ENCODE measurements at places on chromosomes 4 and X.

DNA sequence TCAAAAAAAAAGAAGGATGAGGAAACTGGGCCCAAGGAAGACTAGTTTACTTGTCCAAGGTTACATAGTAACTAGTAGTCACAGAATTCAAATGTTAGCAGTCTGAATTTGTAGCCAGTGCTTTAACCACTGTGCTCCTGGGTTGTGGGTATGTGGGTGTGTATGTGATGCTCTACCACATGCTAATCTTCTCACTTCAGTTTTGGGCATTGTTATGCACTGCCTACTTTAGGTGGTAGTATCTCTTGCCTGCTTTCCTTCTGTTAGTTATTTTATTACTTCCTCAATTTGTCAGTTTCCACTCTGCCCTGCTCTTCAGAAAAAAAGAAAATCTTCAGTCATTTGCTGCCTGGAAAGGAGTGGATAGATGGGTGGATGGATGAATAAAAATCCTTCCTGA lies 219.2 kb downstream of the RPA4 start:
- no peak for DNase-seq

DNA sequence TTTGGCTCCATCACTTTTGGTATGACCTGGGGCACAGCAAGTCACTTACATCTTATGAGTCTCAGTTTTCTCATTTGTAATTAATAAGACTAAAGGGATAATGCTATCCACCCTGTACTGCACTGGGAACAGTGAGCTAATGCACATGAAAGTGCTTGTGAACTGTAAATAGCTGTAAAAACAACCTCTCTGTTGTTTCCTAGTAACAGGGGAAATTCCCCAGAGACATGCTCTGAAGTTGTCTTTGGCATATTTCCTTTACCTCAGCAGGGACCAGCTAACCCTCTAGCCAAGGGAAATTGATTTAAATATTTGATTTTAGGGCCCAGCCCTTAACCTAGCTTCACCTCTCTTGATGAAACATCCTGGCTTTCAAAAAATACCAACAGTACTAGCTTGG lies 6.1 kb upstream of the CYSLTR1 start:
- DNase-seq: no peak

- DNase-seq: no peak
Observed at GRCh38 chr4:147599769-147600168, 17.4 kb upstream of the TMEM184C start.

- DNase-seq: no peak
Observed at GRCh38 chr4:88144048-88144447, 14.4 kb downstream of the ABCG2 start.

- no peak for DNase-seq
Observed at GRCh38 chr4:38099020-38099600, 138.9 kb downstream of the PTTG2 start.

GRCh38 chr4:66564901-66565651 lies 894.8 kb upstream of the EPHA5 start:
- no peak for DNase-seq
